ENCODE measurements at places on chromosomes 7 and 10. TPM values are rescaled to one million over a fixed set of nuclear protein-coding genes. Genes with fewer than 3 reads are reported as not detected.

GRCh38 chr7:5598261-5598761, 174.7 kb upstream of the TNRC18 start:
- H3K4me3 ChIP-seq: no peak overlapping the region
- H3K36me3 ChIP-seq: no peaks in the 10 kb centered on the region
- H3K27me3 ChIP-seq: no peaks in the 10 kb centered on the region
- H3K27ac ChIP-seq: no peak overlapping the region
- no peak for DNase-seq
- no peaks in the 10 kb centered on the region for H3K4me1 ChIP-seq

GRCh38 chr7:38825721-38826440, 83.1 kb downstream of the VPS41 start:
- no peaks in the 10 kb centered on the region for H3K27me3 ChIP-seq
- H3K27ac ChIP-seq: no peak overlapping the region
- DNase-seq: no peak
- no peaks in the 10 kb centered on the region for H3K4me1 ChIP-seq

RBP4 gene
- total RNA-seq: 8,539 TPM

NEURL1 gene
- 1.0 TPM for total RNA-seq

DNA sequence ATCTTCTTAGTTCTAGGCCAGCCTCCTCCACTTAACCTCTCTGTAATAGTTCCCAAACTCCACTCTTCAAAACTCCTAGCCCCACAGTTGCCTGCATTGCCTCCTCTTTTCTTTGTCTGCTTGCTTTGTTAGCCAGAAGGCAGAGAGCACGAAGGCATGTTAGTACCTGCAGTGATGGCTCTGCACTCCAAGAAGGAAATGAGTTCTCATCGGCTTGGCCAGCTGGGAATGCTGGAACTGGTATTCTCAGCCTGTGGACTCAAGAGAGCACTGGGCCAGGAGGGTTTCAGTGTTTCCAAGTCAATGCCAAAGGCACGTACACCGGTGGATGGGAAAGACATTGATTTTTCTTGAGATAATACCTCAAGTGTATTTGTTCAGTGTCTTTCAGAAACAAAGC, 66.3 kb upstream of the HABP2 start:
- H3K4me3 ChIP-seq: no peak overlapping the region
- H3K4me1 ChIP-seq: no peaks in the 10 kb centered on the region
- DNase-seq: no peak
- H3K36me3 ChIP-seq: no peaks in the 10 kb centered on the region
- H3K27ac ChIP-seq: no peak overlapping the region
- H3K27me3 ChIP-seq: no peaks in the 10 kb centered on the region
